ENCODE measurements at places on chromosomes 3 and 15.

- no peak for DNase-seq
Observed at GRCh38 chr3:85041001-85041400, 82.2 kb downstream of the CADM2 start.

- DNase-seq: no peak
Observed at GRCh38 chr15:33639456-33639855, 328.7 kb downstream of the RYR3 start.

GRCh38 chr3:60045686-60046085 lies 995.9 kb upstream of the CFAP20DC start:
- DNase-seq: no peak

DNA sequence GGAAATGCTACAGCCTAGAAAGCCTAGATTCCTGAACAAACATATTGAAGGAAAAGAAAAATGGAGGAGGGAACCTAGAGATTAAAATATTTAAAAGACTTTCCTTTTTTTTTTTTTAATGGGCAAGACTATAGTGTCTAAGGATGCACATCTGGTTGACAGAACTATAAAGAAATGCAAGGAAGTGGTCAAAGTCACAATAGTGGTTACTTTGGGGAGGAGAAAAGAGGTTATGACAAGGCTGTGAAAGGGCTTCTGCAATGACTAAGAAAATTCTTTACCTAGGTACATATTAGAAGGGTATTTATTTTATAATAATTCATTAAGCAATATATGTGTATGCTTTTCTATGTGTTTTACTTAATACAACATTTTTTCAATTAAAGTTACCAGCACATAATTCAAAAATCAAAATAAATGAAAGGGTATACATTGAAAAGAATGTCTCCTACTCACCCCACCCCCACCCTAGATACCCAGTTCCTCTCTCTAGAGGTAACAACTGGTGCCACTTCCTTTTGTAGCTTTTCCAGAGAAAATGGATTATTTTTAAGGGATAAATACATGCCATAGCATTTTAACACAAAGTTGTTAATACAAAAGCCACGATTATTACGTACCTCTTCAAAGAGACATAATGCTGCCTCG lies 70.1 kb downstream of the HERC1 start:
- DNase-seq: no peak

- DNase-seq: no peak
Observed at GRCh38 chr15:65132878-65133547, 595 bp downstream of the PDCD7 start.

- no peak for DNase-seq
Observed at GRCh38 chr3:193124861-193125260, 116.2 kb upstream of the PLAAT1 start.

GRCh38 chr15:73389539-73389938 lies 20.8 kb upstream of the HCN4 start:
- no peak for DNase-seq

- DNase-seq: no peak
Observed at GRCh38 chr15:64090527-64090926, 3.1 kb downstream of the CIAO2A start.

DNA sequence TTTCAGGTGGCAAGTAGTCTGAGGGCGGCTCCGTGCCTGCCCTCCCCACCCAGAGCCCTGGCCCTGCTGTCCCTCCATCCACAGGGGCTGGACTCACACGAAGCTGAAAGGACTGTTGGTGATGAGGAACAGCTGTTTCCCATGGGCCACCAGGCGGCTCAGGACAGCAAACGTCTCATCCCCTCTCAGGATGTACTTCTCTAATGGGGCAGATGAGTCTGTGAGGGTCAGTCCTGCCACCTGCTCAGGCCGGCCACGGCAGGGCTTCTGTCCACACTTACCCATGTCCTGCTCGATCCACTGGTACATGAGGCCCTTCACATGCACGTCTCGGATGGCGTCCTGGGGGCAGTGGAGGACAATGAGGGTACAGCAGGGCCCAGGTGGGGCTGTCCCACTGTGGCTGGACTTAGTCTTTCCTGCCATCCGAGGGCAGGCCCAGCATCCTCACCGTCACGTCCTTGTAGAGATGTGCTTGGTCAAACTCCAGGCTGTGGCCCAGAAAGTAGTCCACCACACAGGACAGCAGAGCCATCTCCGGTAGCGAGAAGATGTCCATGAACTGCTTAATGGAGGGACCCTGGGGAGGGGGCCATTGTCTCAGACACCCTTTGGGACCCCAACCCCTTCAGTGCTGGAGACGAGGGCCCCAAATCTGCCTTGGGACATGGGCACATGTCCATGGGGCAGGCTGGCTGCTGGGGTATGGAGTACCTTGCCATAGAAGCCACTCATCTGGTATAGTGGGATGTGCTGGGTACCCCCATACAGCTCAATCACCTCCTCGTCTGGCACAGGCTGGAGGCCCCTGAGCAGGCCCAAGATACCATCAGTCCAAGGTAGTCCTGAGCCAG lies 5.7 kb downstream of the NT5DC2 start:
- no peak for DNase-seq

DNA sequence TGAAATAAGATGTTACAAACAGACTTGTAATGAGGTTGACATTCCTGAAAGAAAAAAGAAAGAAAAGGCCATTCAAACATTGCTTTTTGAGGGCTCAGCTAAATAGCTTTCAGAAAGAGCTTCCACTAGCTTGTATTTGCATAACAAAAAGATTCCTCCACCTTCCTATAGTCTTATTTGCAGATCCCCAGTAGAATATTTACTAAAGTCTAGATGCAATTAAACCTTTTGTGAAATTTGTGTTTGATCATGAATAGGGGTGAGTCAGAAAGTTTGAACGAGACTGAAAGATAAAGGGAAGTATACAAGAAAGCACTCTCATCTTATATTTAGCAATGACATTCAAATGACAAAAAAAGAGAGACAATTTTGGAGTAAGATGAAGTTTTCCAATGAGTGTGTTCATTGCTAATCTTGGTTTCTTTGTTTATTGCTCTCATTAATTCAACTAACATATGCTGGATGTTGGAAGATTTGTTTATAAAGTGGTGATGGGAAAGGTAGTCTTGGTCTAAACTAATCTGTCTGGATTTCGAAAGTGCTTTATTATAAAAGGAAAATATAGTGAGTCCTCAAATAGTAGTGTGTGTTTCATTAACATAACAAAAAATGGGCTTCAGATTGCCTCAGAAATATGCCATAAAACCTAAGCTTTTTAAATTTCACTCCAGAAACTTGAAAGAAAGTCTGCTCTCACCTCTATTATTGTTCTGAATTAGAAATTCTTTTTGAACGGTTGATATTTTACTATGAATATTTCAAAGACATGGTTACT lies 9.1 kb upstream of the CADPS start:
- no peak for DNase-seq

All from activated naive CD8-positive, alpha-beta T cell treated with anti-CD3 and anti-CD28 coated beads, Interleukin-2, amount 50 U/mL, for 16 hours (primary cell).